ENCODE measurements at places on chromosomes 3 and 15.

- no peak for DNase-seq
Measured at GRCh38 chr15:101026656-101027272, 107.6 kb downstream of the LRRK1 start.

DNA sequence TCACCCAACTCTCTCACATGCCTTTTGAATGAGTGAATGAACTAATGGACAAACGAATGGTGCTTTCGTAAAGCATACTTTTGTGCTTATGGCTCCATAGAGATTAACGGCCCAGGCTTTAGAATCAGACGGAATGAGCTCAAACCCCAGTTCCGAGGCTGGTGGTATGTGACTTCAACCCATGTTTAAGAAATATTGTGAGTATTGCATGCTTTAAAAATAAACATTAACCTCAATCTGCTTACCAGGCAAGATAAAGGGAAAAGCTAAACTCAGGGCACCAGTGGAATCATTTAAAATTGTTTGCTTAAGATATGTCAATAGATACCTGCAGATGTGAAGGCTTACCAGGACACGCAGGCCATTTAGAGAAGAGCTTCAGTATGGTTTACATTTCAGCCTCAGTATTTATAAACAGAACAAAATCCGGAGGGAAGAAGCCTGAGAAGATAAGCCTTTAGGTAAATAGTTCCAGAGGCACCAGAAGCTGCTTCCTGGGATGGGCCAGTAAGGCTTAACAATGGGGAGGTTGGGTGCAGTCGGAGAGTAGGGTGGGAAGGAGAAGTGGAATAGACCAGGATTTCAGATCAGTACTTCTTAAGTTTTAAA is 186.4 kb downstream of the ADAMTS9 start:
- peak; percentile 49 for DNase-seq

DNA sequence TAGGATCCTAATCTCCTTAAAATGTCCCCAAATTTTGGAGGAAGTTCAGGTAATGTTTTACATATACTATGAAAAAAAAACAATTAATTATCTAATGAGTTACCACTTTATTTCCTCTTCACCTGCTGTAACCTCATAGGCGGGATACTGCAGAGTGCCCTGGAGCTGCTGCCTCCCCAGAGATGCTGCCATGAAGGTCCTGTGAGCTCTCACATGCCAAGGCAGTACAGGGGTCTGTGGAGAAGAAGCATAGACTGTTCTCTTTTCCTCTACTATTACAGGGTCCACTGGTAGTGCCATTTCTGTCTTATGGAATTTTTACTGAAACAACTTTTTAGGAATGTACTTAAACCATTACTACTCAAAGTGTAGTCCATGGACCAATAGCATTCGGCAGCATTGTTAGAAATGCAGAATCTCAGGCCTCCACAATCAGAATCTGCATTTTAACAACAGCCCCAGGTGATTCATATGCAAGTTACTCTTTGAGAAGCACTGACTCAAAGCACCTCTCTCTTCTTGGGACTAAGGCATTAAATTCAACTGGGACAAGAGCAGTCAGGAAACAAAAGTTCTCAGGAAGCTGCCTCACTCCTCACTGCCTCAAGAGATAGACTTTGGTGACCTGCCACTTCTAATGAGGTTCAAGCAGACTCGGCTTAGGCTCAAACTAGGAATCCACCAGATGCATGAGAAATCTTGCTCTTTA is 30.3 kb upstream of the CPOX start:
- DNase-seq, result no peak

GRCh38 chr3:55585856-55586255 is 98.8 kb upstream of the WNT5A start:
- DNase-seq, result no peak

DNA sequence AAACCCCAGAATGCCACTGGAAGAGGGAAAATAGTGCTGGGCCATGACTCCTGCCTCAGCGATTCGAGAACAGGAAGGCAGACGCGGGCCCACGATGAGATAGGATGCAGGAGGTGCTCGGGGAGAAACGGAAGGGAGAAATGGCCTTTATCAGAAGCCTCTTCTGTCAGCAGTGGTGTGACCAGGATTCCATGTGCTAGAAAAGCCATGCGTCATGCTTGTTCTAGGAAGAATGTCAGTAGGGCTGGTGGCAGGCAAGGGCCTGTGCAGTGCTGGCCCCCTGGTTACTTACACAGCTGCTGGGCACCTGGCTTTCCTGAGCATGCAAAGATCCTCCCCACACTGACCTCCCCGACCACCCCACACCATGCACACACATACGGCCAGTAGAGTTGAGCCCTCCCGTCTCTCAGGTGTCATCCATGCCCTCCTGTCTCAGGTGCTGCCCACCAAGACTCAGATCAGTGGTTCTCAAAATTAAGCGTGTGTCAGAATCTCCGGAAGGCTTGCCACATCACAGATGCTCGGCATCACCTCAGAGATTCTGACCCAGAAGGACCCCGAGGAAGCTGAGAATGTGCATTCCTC is 106.7 kb downstream of the ADAMTS17 start:
- no peak for DNase-seq

DNA sequence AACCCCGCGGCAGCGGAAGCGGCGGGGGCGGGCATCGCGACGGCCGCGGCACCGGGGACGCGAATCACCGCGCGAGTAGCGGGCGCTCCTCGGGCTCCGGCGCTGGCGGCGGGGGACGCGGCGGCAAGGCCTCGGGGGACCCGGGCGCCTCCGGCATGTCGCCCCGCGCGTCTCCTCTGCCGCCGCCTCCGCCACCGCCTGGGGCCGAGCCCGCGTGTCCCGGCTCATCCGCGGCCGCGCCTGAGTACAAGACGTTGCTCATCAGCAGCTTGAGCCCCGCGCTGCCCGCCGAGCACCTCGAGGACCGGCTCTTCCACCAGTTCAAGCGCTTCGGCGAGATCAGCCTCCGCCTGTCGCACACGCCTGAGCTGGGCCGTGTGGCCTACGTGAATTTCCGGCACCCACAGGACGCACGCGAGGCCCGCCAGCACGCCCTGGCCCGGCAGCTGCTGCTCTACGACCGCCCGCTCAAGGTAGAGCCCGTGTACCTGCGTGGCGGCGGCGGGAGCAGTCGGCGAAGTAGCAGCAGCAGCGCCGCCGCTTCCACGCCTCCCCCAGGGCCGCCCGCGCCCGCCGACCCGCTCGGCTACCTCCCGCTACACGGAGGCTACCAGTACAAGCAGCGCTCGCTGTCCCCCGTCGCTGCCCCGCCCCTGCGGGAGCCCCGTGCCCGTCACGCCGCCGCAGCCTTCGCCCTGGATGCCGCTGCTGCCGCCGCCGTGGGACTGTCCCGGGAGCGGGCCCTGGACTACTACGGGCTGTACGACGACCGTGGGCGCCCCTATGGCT is 675 bp downstream of the RBM15B start:
- DNase-seq, result peak; percentile 54
